NCI-H187 (cell line): ENCODE measurements at places on chromosomes 1 and 21.

DNA sequence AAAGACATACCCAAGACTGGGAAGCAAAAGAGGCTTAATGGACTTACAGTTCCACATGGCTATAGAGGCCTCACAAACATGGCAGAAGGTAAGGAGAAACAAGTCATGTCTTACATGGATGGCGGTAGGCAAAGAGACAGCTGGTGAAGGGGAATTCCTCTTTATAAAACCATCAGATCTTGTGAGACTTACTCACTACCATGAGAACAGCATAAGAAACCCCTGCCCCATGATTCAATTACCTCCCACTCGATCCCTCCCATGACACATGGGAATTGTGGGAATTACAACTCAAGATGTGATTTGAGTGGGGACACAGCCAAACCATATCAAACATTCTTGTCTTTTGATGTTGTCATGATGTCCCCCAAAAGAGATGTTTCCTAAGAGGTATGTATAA lies 103.3 kb downstream of the DUSP10 start:
- no peak for DNase-seq

- no peak for DNase-seq
Observed at GRCh38 chr1:181664543-181664942, 181.2 kb downstream of the CACNA1E start.

- no peak for DNase-seq
Observed at GRCh38 chr1:89649783-89650182, 16.9 kb downstream of the LRRC8C start.

DNA sequence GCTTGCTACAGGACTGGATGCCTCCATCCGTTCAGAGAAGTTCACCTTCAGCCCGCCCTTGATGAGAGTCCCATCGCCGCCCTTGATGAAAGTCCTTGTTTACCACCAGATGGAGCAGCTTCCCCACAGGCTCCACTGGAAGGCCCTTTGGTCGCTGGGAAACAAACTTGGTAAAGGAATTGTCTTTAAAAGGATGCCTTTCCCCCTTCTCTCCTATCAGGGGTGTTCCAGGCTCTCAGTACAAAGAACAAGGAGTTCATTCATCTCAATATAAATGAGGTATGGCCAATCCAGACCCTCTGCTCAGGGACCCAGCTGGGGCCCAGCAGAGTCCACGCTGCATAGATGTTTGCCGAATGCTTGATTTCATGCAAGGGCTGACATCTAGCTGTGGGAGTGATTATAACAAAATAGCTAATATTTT lies 50.8 kb downstream of the CAPN9 start:
- no peak for DNase-seq

DNA sequence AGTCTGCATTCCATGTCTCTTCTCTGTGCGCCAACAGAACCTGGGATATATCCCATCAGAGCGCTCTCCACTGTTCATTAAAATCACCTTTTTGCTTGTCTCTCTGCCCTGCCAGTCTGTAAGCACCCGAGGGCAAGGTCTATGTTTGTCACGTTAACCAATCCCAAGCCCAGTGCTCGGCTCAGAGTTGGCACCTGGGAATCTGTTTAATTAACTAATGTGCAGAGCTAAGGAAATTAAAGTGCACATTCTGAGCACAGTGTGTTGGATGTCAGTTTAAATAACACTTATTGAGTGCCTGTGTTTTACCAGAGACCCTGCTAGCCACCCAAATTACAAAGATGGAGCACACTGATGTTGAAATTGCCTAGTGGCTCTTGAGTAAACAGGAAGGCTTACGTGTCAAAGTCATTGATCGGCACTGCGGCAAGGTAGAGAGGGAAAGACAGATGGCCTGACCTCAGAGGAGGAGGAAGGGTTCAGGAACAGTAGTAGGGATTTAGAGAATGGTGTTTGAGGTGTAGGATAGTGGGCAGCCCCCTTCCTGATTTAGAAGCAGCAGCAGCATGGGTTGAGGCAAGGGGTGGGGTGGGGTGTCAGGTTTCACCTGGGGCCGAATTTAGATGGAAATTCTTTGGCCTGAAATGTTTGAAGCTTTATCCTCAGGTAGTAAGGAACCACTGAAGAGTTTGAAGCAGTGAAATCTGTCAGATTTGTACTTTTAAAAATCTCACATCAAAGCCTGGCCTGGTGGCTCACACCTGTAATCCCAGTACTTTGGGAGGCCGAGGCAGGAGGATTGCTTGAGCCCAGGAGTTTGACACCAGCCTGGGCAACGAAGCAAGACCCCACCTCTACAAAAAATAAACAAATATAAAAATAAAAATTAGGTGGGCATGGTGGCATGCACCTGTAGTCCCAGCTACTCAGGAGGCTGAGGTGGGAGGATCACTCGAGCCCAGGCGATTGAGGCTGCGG lies 7.7 kb downstream of the ARMH1 start:
- no peak for DNase-seq

DNA sequence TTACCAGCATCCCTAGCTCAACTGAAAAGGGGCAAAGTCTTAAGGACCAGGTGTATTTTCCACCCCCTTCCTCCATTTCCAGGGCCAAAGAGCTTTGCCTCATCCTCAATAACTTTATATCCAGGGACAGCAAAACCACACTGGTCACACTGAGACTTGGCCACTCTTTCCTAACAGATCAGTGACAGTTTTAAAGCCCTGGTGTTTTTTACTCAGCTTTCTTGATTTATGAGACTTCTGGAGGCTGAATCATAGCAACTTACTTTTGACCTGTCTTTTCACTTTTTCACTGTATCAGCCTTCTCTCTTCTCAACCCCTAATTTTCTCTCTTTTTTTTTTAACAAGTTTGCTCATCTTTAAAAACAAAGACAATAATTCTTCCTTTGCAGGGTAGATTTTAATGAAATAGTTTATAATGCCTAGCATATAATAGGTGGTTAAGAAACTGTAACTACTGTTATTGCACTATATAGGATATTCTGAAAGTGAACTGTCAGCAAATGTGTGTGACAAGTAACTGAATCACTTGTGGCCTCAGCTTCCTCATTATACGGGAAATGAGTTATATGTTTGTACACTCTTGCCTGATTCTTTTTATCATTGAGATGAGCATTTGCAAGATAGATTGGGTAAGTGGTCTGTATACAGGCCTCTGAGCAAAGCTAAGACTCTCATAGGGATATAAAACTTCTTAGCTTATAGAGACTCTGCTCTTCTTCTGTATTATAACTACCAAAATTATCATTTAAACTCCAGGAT lies 19.7 kb upstream of the DYNLT5 start:
- no peak for DNase-seq
